ENCODE measurements at places on chromosomes 6 and 20.

DNA sequence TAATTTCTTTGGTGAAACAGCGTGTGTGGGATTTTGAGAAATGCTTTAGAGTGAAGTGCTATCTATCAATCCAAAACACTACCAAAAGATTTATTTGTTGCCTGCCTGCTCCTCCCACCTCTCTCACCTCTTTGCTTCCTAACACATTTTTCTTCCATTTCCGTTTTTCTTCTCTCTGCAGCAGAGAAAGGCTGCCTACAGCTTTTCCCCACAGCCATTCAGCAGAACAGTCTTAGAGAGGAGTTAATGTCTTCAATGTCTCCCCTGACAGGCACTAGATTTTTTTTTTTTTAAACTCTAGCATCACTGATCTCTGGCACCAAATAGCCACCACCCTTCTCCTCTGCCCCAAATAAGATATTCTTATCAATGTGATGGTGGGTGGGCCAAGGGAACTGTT is 327.8 kb upstream of the MAN1A1 start:
- no peak for DNase-seq

GRCh38 chr6:77502981-77503380 is 39.7 kb upstream of the HTR1B start:
- DNase-seq, result no peak

- no peak for DNase-seq
These were observed 15.1 kb downstream of the BRD2 start for GRCh38 chr6:32983493-32983848.

DNA sequence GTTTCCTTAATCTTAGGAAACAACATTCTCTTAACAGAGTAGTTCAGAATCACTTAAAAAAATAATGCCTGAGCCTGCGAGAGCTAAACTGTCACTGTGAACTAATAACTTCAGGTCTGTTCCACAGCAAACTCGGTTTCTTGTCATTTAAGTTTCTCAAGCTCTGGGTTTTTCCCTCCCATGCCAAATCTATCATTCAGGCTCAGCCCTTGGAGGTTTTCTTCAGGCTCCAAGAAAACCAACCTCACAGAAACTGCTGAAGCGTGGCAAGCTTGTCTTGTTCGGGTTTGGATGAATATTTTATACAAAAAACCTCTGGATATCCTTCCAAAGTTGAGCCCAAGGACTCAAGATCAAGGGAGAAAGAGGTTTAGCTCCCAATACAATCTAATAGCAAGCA is 99.7 kb upstream of the SNX9 start:
- DNase-seq, result no peak

GRCh38 chr6:67003844-67004243 is 1296.8 kb upstream of the EYS start:
- no peak for DNase-seq

GRCh38 chr6:26474439-26474881 is 16.7 kb downstream of the BTN2A1 start:
- no peak for DNase-seq

- DNase-seq, result no peak
These were observed 66.6 kb downstream of the CSE1L start for GRCh38 chr20:49112596-49113274.

GRCh38 chr6:80233958-80234357 is 127.5 kb downstream of the BCKDHB start:
- DNase-seq, result no peak

DNA sequence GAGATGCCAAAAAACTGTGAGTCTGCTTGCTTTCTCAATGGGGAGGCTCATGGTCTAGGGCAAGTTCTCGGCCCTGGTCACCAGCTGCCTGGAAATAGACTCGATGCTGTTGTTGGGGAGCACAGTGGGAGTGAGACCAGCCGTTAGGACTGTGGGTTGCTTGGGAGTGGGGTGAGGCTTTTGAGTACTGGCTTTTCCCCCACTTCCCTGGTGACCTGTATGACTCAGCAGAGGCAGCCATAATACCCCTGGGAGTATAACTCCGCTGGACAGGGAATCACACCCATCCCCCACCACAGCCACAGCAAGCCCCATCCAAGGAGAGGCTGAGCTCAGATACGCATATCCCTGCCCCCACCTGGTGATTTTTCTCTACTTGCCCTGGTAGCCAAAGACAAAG is 48.9 kb upstream of the OGFRL1 start:
- no peak for DNase-seq

DNA sequence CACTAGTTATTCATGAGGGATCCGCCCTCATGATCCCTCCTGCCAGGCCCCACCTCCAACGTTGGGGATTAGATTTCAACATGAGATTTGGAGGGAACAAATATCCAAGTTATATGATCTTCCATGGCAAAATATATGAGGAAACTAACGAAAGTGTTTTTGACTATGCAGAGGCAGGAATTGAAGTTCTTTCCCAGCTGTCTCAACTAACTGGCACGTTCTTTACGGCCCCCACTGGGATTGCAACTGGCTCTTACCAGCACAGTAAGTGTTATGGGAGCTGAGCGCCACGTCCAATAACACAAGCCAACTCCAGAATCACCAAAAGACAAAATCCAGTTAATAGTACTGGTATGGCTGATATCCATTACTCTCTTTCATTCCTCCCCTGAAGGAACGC is 66.6 kb downstream of the ECT2L start:
- no peak for DNase-seq

GRCh38 chr6:90118069-90118468 is 178.6 kb downstream of the BACH2 start:
- no peak for DNase-seq

DNA sequence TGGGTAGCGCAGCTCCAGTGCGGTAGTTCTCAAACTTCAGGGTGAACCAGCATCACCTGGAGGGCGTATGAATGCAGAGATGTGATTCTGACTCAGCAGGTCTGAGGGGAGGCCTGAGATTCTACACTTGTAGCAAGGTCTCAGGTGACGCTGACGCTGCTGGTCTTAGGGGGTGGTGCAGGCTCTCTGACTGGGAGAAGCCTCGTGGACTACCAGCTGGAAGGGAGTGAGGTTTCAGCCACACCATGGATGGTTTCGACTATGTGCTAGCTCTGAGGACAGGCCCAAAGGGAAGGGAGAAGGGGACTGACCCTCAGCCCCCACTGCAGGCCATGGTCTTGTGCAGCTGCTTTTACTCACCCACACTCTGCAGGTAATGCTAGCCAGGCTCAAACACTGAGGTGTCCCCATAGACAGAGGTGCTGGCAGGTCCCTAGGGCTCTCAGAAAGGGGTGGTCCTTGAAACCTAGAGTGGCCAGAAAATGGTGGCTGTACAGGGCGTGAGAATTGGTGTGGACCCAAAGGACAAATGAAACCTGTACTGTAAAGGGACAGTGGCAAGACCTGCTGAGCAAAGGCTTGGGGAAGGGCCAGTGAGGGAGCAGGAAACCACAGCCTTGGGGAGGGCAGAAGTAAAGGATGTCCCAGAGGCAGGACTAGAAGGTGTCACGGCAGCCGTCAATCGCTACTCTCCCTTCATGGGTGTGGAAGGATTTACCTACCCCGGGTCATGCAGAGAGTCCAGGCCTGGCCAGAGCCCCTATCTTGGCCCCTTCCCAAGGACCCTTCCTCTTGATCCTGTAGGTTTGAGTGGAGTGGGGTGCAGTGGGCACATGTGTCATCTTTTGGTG is 52.7 kb downstream of the EBF4 start:
- no peak for DNase-seq

All from eye (tissue), 1 donor.